Osteoblast (primary cell): ENCODE measurements at places on chromosomes 5 and 9. TPM values are rescaled to one million over a fixed set of nuclear protein-coding genes. Genes with fewer than 3 reads are reported as not detected.

The LVRN gene
- under 0.01 and 0.59 TPM in 2 replicates for total RNA-seq

The PCDH1 gene
- total RNA-seq, result 0.29 and 1.4 TPM in 2 replicates

The AHRR gene
- 52.2 and 54.6 TPM in 2 replicates for total RNA-seq

DNA sequence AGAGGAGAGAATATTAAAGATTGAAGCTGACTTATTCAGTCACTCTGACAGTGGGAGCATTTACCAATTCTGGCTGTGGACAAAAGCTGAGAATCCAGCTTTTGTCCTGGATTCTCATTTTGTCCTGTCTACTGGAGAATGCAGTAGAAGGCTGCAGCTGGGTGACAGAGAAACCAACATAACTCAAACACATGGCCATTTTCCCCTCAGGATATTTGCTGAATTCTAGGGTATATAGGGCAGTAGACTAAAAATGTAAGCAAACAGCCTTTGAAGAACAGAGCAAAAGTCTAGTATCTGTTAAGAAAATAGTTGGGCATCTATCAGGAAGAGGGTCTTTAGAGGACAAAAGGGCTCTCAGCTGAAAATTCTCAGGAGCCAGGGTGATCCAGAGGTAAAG, 20.6 kb downstream of the ZNF484 start:
- H3K4me1 ChIP-seq, result no peaks in the 10 kb centered on the region
- no peak overlapping the region for H3K4me3 ChIP-seq
- H3K36me3 ChIP-seq, result peaks cover 41% of the 10 kb centered on the region
- no peak for DNase-seq
- no peak overlapping the region for H3K27ac ChIP-seq
- H3K27me3 ChIP-seq, result no peaks in the 10 kb centered on the region

DNA sequence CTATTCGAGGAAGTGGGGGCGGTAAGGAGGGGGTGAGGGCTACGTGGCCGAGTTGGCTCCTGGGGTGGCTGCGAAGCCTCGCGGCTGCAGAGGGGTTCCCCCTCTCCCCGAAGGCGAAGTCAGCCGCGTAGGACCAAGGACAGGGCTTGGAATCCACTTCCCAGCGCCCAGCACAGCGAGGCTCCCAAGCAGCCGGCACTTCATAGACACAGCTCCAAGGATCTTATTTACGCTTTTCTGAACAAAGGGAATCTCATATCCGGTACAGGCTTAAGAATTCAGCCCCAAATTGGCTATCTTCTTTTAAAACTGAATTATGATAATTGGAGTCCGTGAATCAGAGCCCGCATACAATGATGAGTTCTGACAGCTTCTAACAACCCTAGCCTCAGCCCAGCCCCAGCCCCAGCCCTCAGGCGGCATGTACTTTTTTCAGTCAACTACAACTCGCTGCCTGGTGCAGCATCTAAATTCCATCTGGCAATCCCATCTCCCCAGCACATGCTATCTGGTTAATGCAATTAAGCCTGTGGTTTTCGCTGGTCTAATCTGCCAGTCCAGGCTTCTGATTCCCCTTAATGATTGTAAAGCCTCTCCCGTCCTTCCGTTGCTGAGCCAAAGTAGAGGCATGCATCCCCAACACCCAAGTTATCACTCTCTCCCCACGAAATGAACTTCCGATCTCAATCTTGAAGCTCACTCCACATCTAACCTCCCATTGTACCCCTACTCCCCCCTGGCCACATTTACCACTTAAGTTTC, 1.0 kb downstream of the ELAVL2 start:
- H3K4me1 ChIP-seq, result no peaks in the 10 kb centered on the region
- DNase-seq, result no peak
- H3K4me3 ChIP-seq, result no peak overlapping the region
- peaks cover 29% of the 10 kb centered on the region for H3K27me3 ChIP-seq
- no peaks in the 10 kb centered on the region for H3K36me3 ChIP-seq
